Activated CD4-positive, CD25-positive, alpha-beta regulatory T cell treated with anti-CD3 and anti-CD28 coated beads, Interleukin-2, amount 50 U/mL, for 24 hours (primary cell): ENCODE measurements at places on chromosomes 3 and 15.

DNA sequence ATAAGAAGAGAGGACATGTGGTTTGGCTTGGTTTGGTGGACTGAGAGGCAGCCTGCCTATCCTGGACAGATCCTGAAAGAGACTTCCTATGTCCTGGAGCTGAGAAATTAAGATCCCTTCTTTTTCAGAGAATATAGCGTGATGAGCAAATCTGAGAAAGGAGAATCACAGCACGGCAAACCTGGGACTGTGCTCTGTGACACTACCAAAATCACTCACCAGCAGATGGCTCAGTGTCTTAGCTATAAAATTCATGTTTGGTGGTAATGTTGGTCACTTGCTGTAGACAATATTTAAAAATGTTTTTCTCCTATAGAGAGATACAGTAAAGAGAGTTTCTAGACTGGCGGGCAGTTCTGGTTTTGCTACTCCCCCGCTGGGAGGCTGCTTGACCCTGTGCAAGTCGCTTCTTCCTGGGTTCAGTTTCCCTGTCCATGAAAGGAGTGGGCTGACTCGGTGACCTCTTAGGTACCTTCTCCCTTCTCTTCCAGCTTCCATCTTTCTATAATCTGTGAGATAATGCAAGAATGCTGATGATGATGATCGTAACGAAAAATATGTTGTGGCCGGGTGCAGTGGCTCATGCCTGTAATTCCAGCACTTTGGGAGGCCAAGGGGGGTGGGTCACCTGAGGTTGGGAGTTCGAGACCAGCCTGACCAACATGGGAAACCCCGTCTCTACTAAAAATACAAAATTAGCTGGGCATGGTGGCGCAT lies 7.6 kb upstream of the HES1 start:
- no peak for ATAC-seq

DNA sequence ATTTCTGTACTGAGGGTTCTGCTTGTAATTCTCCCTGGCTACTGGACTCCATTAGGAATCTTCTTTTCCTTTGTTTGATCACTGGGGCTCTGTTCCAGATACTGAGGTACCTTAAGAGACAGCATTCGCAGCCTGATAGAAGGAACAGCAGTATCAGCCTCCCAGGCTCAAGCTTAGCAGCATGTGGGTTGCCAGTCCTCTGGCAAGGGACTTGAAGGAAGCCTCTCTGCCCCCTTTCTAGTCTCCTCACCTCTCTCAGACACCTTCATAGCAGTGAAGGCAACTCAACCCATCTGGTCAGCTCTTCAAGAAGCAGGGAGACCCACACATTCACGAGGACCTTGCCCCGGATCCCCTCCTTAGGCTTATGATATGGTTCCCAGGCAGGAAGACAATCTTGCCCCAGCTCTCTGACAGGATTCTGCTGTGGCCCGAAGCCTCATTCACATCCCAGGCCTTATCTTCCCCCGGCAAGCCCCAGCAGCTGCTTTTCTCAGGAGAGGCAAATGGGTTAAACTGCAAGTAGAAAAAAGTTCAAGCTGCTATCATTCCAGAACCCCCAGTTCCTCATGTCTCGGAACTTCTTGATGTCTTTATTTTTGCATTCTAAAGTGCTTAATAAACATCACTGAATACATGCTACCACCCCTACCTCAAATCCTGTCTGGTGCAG lies 153.1 kb downstream of the LIPC start:
- ATAC-seq = no peak

- ATAC-seq = no peak
These were observed 41.8 kb downstream of the ITGB5 start for GRCh38 chr3:124845406-124845805.

GRCh38 chr3:141763088-141763750 lies at the start of gene GRK7:
Gene GRK7 (plus strand): TSS chr3:141763408. CDS start chr3:141778285, 14,877 bp downstream.
- ATAC-seq = no peak
